Fibroblast of villous mesenchyme (primary cell): ENCODE measurements at places on chromosomes 5 and 9. TPM values are rescaled to one million over a fixed set of nuclear protein-coding genes. Genes with fewer than 3 reads are reported as not detected.

DNA sequence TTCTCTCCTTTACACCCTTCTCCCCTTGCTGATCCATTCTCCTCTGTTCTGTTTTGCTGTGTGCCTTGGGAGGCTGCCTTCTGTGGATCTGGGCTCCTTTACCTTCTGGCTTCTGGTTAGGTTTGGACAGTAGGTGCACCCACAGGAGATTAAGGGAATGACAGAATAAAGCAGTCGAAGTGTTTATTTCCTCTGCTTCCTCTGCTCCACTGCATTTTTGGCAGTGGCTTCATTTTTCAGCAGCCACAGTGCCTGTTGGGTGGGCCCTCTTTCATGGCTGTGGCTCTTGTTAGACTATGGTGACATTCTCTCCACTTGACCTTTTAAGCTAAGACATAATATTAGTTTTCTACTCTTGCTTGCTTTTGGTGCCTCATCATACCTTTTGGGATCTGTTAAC, 144.1 kb downstream of the CCDC171 start:
- no peak for DNase-seq

DNA sequence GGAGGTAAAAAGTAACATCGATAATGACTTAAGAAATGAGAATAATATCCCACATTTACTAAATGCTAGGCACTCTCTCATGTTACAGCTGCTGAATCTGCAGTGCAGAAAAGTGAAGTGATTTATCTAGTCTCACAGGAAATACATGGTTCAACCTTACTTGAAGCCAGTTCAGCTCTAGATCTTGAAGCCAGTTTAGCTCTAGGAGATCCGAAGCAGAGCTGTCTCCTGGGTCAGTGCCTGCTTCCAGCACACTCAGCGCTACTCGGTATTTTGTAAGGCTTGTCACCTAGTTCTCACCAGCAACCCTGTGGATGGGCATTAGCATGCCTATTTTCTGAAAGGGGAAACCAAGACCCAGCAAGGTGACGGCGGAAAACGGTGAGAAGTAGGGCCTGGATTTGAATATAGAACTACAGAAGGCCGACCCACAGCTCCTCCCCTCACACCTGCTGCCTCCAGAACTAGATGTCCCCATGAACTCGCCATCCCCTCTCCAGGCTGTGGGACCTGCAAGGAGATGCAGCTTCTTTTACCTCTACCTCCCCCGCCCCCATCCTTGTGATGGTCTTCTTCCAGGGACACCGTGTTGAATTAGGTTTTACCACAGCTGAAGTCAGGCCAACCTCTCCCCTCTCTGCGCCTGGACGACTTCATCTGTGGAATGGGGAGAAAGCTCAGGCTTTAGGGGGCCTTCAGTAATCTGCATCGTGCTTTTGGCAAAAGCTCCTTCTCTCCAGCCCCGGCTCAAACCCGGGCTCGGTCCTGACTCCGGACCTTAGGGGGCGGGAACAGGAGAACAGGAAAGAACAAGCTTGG, 4.4 kb upstream of the MSX2 start:
- no peak for DNase-seq

Gene APC
- total RNA-seq, result 57.0 and 69.1 TPM in 2 replicates

- DNase-seq, result no peak
Observed at GRCh38 chr5:160525471-160526261, 104.0 kb downstream of the PTTG1 start.

DNA sequence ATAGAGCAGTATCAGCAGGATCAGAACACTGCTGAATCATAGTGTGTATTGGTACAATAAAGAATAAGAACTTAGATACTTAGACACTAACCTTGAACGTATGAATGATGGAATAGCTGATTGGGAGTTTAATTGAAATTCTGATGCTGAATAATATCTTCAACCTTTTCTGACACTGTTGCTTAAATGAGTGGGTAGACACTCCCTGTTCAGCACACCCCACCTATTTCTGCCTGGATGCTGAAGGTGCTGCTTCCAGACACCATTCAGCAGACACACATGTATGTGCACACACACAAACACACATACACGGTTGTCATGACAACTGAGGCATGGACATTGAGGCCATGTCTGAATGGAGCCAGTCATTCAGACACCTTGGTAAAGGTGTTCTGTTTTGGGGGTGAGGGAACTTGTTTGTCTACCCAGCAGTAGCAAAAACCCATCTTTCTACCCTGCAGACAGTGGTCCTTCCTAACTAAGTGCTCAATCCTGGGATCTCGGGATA, 54.3 kb downstream of the TMEM215 start:
- no peak for DNase-seq

DNA sequence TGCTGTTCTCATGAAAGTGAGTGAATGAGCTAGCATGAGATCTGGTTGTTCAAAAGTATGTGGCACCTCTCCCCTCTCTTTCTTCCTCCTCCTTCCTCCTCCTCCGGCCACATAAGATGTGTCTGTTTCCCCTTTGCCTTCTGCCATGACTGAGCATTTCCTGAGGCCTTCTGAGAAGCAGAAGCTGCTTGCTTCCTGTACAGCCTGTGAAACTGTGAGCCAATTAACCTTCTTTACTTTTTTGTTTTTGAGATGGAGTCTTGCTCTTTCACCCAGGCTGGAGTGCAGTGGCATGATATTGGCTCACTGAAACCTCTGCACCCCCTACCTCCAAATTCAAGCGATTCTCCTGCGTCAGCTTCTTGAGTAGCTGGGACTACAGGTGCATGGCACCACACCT, 6.1 kb downstream of the S100Z start:
- no peak for DNase-seq

Gene TRAF2
- 11.0 and 16.8 TPM in 2 replicates for total RNA-seq

GRCh38 chr5:173764332-173765028, 123.7 kb upstream of the CPEB4 start:
- DNase-seq, result peak; percentile 97

GRCh38 chr5:117594166-117594565, 1019.5 kb upstream of the SEMA6A start:
- peak; percentile 12 for DNase-seq

Gene RAB24
- total RNA-seq, result 14.2 and 18.0 TPM in 2 replicates
